ENCODE measurements at places on chromosomes 11 and 22.

DNA sequence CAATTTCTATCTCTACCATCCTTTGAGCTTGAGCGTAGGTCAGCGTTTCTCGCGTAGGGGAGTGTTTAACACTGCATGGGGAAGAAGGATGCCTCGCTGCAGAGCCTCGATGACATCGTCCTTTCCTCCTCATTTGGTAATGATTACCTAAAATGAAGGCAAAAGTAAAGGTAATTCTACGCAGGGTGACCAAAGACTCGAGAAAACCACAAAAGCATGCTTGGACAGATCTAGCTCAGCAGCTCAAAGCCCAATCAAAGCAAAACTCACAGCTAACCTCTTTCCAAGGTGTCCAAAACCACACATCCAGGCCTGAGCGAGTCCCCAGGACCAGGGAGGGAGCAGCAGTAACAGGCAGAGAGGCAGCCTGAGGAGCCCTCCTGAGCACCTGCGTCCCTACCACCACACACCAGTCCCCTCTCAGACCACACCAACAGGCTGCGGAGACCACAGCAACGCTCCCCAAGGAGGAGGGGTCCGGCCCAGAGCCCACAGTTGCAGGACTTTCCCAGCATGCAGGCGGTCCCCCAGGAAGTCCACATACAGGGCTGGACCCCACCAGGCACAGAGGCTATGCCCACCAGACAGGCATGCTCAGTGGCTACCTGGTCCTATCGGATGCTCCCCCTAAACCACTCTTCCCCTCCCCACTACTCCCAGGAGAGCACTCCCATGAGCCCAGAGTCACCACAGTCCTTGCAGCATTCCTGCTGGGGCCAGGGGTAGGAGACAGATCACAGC is 3.3 kb downstream of the BRD1 start:
- no peak for DNase-seq

GRCh38 chr11:64048042-64048854 is 12.5 kb downstream of the FLRT1 start:
- DNase-seq: no peak

DNA sequence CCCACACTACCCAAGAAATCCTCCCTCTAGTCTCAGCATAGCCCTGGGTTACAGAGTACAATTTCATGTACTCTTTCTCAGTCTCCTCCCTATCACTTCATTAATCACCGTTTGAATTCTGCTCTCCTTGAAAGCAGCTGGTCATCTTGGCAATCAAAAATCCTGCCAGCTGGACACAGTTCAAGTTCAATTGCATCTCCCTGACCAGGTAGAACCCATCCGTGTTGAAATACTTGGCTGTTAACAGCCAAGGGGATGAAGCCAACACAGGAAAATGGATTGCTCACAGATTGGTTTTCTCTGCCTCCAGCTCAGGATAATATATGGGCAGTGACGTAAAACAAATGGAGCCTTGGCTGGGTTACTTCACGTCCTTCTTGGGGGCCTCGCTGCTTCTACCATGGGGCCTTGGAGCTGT is 55.1 kb upstream of the GRK3 start:
- peak; percentile 56 for DNase-seq

DNA sequence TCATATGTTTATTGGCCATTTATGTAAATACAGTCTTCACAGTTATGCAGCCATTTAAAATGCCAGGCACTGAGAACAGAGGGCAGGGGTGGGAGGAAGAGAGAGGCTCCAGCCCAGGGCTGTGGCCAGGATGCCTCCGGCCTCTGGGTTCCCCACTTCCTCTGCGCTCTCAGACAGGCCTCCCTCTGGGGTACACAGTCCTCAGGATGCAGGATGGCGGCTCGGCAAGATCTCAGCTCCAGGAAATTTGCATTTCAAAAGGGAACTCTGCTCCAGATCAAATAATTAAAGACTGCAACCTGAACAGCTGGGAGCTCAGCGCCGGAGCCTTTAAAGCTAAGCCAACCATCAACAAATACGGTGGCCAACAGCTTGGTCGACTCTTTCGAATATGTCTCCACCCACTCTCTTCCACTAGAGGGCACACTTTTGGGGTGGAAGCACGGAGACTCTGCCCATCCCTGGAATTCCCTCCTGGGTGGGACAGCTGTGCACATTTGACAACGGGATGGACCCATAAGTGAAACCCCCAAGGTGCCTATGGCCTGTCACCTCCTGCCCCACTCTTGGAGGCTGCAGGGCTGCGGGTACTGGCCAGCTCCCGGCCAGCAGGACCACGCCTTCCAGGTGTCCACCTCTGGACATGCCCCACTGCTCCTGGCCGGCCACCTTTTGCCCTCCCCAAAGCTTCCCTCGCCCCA is 1044.7 kb downstream of the BRD1 start:
- DNase-seq: peak; percentile 56

- no peak for DNase-seq
Observed at GRCh38 chr11:14190992-14191778, 167.8 kb downstream of the RRAS2 start.

DNA sequence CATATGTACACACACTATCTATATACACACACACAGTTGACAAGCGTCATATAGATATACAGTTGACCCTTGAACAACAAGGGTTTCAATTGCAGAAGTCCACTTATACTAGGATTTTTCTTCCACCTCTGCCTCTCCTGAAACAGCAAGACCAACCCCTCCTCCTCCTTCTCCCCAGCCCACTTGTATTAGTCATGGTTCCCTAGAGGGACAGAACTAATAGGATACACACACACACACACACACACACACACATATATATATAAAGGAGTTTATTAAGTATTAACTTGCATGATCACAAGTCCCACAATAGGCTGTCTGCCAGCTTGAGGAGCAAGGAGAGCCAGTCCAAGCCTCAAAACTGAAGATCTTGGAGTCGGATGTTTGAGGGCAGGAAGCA is 92.9 kb downstream of the DHCR7 start:
- no peak for DNase-seq
